H4 (cell line): ENCODE measurements at places on chromosomes 6 and 20.

DNA sequence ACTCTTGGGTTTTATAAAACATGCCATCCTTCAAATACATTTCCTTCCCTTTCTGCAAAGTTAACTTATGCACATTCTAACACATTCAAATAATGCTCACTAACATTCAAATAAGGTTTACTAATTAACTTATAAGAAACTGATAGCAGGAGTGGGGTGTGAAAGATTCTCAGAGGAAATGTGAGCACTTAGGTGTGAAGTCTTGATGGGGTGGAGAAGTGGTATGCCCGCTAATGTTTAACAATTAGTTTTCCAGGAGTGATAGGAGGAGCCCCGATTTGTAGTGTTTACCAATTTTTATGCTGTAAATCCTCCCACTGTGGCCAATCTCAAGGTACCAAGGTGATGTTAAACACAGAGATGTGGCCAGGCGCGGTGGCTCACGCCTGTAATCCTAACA, 18.3 kb upstream of the DSN1 start:
- no peak for DNase-seq

- peak; percentile 11 for DNase-seq
Measured at GRCh38 chr6:126039284-126039683, 52.9 kb downstream of the TRMT11 start.

GRCh38 chr6:36386495-36387439, 702 bp downstream of the ETV7 start:
- peak; percentile 24 for DNase-seq

- DNase-seq: no peak
Measured at GRCh38 chr6:133170602-133171001, 70.6 kb upstream of the EYA4 start.

- no peak for DNase-seq
Measured at GRCh38 chr6:169022079-169022478, 231.6 kb downstream of the THBS2 start.

DNA sequence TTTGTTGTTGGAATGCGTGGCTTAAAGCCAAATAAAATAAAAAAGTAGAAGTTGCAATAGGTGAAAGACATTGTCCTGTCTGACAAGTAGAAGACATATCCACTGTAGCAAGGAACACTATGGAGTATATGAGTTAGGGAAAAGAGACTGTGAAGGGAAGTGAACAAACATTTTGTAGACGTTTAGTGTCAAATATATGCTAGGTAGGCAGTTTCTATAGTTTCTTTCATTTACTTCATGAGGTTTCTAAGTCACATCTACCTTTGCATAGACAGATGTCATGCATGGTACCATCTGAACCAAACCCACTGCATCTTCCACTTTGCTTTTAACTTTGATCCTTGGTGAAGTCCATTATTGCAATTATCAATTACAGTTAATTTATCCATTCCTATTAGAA, 9.9 kb downstream of the PRIM2 start:
- no peak for DNase-seq

GRCh38 chr6:138545621-138545980, 46.3 kb upstream of the NHSL1 start:
- no peak for DNase-seq

DNA sequence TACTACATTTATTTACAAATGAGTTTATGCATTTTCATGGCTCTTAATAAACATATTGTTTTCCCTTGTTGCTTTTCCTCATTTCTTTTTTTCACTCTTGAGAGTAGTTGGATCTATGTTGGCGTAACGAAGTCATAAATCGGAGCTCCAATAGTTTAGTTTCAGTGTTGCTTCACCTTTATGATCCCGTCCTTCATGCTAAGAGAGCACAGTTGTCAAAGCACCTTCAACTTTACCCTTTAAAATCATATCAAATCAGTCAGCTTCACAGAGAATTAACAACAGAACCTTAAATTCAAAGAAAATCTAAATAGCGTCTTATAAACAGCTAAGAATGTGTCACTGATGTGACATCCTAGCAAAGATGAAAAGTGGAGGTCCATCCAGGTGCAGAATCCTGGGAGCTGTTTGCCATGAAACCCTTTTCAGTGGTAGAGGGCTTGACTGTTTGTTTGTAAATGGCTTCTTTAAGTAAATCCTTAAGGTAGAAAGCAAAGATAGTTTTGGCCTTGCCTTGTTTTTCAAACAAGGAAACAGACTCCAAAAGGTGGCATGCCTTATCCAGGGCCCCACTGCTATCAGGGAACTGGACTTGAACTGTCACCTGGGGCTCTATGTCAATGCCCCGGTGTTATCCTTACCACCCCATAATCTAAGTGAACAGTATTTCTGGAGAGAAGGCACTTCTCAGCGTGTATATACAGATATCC, 148.4 kb downstream of the AKAP7 start:
- DNase-seq: no peak

- DNase-seq: peak; percentile 65
Measured at GRCh38 chr6:135880066-135880972, 28.8 kb downstream of the PDE7B start.

GRCh38 chr6:52328729-52329128, 33.2 kb upstream of the PAQR8 start:
- DNase-seq: no peak
